HS-5 (cell line): ENCODE measurements at places on chromosomes 1 and 21.

DNA sequence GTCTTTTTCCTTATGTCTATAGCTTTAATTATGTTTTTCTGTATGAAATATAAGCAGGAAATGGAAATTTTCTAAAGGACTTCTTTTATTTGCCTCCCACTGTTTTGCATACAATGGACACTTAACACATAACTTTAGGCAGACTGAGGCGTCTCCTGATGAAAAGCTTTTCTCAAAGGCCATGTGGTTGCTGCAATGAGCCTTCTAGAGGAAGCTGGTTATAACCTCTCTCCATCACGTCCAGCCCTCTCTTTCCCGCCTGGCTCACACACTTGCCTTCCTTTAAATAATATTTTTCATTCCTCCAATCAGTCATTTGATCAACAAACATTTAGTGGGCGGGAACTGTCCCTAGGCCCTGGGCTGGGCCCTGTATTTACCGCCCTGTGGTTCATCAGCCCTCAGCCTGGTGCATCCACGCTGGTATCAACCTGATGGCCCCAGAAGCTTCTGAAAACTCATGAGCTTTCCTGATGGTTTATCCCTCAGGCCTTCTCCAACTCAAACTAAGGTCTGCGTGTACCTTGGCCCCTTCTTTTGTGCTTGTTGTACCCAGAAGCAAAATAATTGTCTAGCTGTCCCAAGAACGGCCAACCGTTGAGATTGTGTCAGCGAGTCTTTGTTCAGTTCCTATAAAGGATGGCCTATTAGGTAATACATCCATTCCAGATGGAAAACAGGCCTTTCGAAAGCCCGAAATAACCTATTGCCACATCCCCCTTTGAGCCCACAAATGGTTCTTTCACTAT is 75.3 kb upstream of the LYST start:
- DNase-seq = no peak

DNA sequence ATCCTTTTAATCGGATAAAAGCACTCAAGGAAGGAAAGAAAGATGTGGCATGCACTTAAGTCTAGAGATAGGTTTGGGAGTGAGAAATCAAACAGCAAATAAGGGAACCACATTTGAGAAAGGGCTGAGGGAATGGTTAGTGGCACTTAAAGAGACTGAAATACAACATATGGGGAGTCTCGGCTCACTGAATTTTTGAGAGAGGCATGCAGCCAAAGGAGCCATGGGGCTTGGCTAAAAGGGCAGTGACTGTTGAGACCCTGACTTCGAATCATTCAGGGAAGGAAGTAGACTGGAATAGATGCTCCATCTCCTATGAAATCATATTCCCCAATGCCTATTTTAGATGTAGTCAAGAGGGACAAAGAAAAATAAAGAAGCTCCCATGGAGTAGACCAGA is 58.3 kb upstream of the HAO2 start:
- DNase-seq = no peak

DNA sequence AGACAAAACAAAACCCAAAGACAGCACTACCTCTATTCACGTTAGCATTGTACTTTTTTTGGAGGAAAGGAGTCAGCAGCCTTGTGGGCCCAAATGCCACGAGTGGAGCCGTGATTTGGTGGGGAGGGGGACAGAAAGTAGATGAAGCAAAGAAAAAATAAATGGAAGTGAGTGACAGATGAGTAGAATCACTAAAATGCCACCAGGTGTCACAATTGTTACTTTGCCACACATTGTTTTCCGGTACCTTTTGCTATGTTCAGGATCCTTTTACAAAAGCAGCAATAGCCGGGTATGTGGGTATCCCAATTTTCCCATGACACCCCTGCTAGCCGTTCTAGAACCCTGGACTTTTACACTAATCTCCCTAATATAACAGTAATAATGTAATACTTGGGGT is 85.0 kb upstream of the AK4 start:
- no peak for DNase-seq

GRCh38 chr1:169466259-169467230 is 19.2 kb downstream of the SLC19A2 start:
- DNase-seq = peak; percentile 29

DNA sequence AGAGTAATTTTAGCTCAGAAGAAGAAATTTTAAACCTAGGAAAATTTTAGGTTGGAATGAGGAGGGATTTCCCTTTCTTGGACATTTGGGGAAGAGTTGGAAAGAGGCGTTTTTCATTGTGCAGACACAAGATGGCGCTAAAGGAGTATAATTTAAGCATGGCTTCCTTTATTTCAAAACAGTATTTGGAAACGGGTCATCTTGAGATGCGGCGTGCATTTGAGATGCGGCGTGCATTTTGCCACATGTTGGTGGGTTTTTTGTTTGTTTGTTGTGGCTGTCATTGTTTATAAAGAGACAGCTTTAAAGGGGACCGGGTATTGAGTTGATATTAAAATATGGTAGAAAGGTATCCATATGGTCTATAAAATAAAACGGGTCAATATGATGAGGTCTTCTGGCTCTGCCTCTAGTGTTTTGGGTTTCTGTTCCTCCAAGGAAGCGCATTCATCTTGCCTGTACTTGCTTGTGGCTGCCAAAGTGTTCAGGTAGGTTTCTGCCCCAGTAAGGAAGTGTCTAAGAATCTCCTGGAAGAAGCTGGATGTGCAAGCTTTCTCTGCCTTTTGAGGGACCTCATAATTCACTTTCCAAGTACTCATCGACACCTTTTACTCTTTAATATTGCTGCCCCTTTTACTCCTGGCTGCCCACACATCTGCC is 210.3 kb downstream of the SLC35F3 start:
- peak; percentile 37 for DNase-seq

GRCh38 chr1:174872615-174873058 is 127.1 kb upstream of the CACYBP start:
- no peak for DNase-seq

DNA sequence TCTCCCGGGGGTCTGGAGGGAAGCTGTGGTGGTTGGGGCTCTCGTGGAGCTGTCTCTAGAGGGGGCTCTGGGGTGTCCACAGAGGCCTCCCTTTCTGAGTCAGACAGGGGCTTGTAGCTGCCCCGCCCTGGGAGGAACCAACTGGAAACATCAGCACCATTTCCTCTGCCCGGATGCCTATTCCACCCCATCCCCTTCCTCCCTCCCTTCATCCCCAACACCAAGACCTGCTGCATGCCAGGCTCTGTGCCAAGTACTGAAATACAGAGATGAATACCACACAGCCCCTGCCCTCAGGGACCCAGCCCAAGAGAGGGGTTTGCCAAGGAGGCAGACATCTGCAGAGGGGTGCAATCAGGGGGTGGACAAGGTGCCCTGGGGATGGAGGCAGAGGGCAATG is 125.6 kb upstream of the ADAR start:
- no peak for DNase-seq

DNA sequence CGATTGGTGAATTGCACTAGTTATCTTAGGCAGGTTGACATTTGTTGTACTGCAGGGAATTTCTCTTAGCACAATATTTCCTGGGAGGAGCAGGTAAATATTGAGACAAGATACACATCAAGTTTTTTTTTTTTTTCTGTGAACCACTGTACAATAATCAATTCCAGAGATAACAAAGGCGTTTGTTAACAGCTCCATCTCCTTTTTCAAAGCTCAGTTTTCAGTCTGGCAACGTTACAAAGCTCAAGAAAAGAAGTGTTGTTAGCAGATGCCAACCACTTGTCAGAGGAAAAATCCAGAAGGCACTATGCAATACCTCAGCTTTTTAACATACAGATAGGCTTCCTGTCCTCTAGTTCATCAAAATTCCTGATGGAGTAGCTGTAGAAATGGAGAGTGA is 40.9 kb upstream of the DAB1 start:
- DNase-seq = no peak

- no peak for DNase-seq
These were observed 407.6 kb upstream of the DEPDC1 start for GRCh38 chr1:68904477-68904876.

GRCh38 chr1:180237869-180238476 is 7.9 kb downstream of the LHX4 start:
- DNase-seq = no peak

- DNase-seq = no peak
These were observed 149.1 kb downstream of the ZNF281 start for GRCh38 chr1:200260597-200261335.

DNA sequence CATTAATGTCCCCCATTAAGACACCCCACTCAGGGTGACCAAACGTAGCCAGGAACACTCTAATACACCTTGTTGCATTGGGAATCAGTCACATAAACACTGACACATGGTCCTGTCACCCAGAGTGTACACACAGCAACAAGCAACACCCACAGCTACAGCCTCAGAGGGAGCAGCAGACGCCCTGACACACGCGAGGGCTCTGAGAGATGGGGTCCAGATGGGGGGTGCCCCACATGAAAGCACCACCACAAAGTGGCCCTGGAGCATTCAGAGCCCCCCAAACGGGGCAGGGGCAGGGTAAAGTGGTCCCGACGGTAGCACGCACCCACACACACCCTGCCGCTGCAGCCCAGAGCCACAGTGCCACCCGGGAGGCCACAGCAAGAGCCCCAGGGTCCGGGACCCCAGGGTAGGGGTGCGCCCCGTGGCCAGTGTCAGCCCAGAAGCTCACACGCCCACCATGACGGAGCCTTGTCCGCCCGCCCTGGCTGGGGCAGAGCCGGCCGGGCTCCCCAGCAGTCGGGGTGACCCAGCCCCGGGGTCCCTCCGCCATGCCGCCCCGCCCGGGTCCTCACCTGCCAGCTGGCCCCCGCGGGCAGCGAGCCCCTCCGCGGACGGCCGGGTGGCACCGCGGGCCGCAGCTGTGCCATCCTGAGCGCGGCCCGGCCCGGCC is 47.3 kb downstream of the RAP1GAP start:
- no peak for DNase-seq

DNA sequence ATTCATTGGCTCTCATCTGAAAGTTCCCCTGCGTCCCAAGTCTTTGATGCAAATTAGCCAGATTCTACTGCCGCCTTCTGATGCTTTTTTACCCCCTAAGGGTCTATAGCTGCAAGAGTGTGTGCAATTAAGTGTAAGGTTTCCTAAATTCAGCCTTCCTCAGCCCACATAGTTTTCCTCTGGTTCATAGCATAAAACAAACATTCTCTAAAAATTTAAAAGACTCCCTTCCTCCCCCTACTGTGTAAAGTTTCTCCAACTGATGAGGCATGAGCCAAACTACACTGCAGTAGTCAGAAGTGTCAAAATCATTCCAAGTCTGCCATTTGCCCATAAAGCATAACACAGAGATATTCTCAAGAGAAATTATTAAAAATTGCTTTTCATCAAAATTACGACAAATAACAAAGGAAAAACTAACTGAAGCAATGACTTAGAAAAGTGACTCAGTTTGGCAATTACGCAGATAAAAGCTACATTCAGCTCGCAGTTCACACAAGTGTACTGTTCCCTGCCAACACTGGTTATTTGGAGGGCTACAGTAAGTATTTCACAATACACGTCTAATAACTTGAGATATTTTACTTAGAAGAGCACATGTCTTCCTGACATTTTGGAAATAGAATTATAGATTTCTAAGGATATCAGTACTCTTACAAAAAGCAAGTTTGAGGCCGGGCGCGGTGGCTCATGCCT is 15.4 kb downstream of the KCNH1 start:
- peak; percentile 24 for DNase-seq

GRCh38 chr1:8560611-8561544 is 243.0 kb downstream of the SLC45A1 start:
- no peak for DNase-seq

DNA sequence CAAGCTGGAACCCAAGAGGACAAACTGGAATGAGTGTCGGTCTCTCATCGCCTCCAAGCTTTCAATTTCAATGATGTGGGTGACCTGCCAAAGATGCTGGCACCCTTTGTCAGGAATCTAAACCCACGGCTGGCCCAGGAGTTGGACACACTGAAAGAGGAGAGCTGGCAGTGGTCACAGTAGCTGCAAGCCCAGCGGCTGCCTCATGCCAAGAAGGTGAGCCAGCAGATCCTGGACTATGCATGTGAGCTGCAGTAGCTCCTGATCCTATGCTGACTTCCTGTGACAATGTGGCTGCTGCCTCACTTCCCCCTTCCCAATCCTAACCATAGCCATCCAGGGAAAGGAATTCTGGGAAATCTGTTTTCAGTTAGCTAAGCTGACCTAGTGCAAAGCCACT is 117.0 kb upstream of the VAV3 start:
- no peak for DNase-seq

- DNase-seq = no peak
These were observed 498.0 kb upstream of the NFIA start for GRCh38 chr1:60584371-60584770.
